ENCODE measurements at places on chromosomes 4 and X.

DNA sequence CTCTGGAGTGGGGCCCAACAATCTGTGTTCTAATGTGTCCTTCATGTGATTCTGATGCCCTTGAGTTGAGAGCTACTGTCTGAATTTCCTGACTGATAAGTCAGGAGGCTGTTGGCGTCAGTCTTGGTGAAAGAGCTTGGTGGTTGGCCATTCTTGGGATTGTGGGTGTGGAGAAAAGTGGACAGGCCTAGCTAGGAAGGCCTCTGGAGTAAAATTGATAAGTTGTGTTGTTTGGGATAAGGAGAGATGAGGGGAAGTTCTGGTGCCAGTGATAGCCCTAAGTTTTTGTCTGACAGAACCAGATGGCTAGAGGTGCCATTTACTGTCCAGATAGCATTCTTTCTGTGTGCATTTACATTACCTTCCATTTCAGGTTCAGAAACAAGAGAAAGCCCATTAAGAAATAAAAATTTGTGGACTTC lies 11.7 kb downstream of the NSD2 start:
- no peak for DNase-seq
- no peak overlapping the region for H3K4me3 ChIP-seq
- peaks cover 53% of the 10 kb centered on the region for H3K4me1 ChIP-seq
- H3K36me3 ChIP-seq = peaks cover 50% of the 10 kb centered on the region

DNA sequence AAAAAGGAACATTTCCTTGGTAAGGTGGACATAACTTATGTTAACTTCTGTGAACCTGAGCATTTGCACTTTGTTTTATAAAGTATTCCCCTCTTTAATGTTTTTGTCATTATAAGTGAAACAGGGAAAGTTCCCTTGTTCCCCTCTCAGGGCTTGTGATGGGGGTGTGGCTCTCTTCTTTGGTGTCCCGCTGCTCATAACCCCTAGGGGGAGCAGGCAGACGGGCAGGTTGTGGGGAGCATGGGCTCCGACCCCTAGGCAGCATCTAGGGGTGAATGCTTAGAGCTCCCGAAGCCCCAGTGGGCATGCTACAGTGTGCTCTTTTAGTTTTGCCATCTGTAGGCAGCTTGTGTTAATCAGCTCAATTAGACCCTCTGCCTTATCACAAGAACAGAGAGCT lies 200.4 kb downstream of the DACH2 start:
- H3K27ac ChIP-seq = no peak overlapping the region
- H3K27me3 ChIP-seq = no peaks in the 10 kb centered on the region
- no peak for DNase-seq

DNA sequence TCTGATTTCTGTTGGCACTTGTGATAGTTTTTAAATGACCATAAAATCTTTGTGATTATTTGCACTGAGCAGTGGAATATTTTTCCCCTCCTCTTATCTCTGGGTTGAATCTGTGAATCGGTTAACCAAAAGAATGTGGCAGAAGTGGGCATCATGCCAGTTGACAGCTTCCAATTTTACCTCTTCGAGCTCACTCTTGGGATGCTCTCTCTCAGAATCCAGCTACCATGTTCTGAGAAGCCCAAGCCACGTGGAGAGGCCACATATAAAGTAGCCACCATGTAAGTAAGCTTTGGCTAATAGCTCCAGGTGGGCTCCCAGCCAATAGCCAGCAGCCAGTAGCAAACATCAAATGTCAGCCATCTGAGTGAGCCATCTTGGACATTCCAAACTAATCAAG lies 12.9 kb upstream of the WDR19 start:
- H3K36me3 ChIP-seq = no peaks in the 10 kb centered on the region
- DNase-seq = no peak
- H3K27ac ChIP-seq = no peak overlapping the region
- H3K4me3 ChIP-seq = no peak overlapping the region
- peaks cover 21% of the 10 kb centered on the region for H3K27me3 ChIP-seq

- H3K27ac ChIP-seq = no peak overlapping the region
- no peak overlapping the region for H3K4me3 ChIP-seq
- peaks cover 47% of the 10 kb centered on the region for H3K36me3 ChIP-seq
These were observed 3.6 kb downstream of the TLR1 start for GRCh38 chr4:38800961-38801450.

- no peak for DNase-seq
- no peak overlapping the region for H3K27ac ChIP-seq
- H3K36me3 ChIP-seq = no peaks in the 10 kb centered on the region
- H3K4me3 ChIP-seq = no peak overlapping the region
- H3K4me1 ChIP-seq = no peaks in the 10 kb centered on the region
- no peaks in the 10 kb centered on the region for H3K27me3 ChIP-seq
These were observed 154.4 kb downstream of the EFHC2 start for GRCh38 chrX:44189116-44189515.

DNA sequence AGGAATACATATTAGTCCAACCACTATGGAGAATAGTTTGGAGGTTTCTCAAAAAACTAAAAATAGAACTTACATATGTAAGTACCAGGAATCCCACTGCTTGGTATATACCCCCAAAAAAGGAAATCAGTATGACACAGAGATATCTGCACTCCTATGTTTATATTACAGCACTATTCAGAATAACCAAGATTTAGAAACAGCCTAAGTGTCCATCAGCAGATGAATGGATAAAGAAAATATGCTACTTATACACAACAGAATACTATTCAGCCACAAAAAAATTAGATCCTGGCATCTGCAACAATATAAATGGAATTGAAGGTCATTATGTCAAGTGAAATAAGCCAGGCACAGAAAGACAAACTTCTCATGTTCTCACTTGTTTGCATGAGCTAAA lies 27.5 kb upstream of the ABCG2 start:
- H3K27ac ChIP-seq = no peak overlapping the region
- no peak for DNase-seq
- H3K27me3 ChIP-seq = peaks cover 9% of the 10 kb centered on the region
- H3K4me1 ChIP-seq = peaks cover 22% of the 10 kb centered on the region
- no peak overlapping the region for H3K4me3 ChIP-seq
- H3K36me3 ChIP-seq = no peaks in the 10 kb centered on the region

- no peaks in the 10 kb centered on the region for H3K36me3 ChIP-seq
- DNase-seq = no peak
- H3K4me3 ChIP-seq = no peak overlapping the region
- H3K27me3 ChIP-seq = no peaks in the 10 kb centered on the region
- H3K27ac ChIP-seq = no peak overlapping the region
These were observed 62.7 kb upstream of the SORBS2 start for GRCh38 chr4:185874516-185875230.

DNA sequence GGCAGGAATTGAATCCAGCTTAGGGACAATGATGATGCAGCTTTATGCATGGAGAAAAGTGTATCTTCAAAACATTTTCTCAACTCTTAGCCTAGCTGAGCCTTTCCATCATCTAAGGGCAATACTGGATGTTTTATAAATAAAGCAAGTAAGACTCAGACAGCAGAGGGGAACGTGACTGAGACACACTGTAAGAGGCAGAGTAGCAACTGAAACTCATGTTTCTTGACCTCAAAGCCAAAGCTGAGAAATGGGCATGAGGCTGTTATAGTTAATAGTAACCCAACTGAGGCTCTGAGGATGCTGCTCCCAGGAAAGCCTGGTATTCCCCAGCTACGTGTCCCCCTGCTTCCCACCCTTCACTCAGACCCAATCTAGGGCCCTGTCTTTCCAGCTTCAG lies 44.6 kb downstream of the ARHGEF9 start:
- no peak overlapping the region for H3K27ac ChIP-seq
- no peaks in the 10 kb centered on the region for H3K27me3 ChIP-seq
- H3K36me3 ChIP-seq = peaks cover 24% of the 10 kb centered on the region
- no peak for DNase-seq

DNA sequence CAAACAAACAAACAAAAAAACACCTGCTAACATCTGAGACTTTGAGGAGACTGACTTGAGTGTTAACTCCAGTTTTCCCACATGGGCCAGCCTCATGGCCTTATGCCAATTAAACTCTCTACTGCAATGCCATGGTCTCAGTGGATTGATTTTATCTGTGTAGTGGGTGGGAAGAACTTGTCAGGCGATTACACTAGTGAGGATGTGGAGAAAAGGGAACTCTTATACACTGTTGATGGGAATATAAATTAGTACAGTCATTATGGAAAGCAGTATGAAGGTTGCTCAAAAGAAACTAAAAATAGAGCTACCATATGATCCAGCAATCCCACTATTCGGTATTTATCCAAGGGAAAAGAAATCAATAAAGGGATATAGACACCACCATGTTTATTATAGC lies 12.8 kb upstream of the XIAP start:
- H3K36me3 ChIP-seq = no peaks in the 10 kb centered on the region
- H3K27ac ChIP-seq = no peak overlapping the region
- no peak overlapping the region for H3K4me3 ChIP-seq
- no peaks in the 10 kb centered on the region for H3K27me3 ChIP-seq

DNA sequence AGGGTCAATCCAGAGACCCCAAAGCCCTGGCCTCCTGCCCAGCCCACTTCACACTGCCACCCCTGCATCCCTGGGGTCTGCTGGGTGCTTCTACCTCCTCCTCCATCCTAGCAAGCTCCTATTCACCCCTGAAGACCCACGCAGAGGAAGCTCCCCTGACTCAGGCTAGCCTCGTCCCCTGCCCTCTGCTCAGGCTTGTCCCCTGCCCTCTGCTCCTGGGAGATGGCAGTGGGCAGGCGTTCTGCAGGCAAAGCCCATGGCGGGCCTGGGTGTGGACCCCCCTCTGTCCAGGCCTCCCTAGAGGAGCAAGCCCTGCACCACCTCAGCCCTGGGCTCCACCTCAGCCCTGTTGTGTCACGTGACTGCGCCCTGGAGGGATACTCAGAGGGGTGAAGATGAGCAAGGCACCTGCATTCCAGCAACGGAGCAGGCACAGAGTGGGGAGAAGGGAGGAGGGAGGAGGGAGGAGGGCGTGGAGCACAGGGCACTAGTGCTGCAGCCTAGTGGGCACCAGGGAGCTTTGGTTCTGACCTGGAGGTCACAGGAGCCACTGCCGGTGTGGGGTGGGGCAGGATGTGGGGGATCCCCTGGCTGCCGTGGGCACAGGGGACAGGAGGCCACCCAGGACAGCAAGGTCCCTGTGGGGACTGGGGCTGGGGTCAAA lies 27.6 kb upstream of the FGFR3 start:
- no peak for DNase-seq
- H3K4me1 ChIP-seq = no peaks in the 10 kb centered on the region
- peaks cover 28% of the 10 kb centered on the region for H3K27me3 ChIP-seq
- no peak overlapping the region for H3K27ac ChIP-seq
- no peaks in the 10 kb centered on the region for H3K36me3 ChIP-seq
- H3K4me3 ChIP-seq = no peak overlapping the region

DNA sequence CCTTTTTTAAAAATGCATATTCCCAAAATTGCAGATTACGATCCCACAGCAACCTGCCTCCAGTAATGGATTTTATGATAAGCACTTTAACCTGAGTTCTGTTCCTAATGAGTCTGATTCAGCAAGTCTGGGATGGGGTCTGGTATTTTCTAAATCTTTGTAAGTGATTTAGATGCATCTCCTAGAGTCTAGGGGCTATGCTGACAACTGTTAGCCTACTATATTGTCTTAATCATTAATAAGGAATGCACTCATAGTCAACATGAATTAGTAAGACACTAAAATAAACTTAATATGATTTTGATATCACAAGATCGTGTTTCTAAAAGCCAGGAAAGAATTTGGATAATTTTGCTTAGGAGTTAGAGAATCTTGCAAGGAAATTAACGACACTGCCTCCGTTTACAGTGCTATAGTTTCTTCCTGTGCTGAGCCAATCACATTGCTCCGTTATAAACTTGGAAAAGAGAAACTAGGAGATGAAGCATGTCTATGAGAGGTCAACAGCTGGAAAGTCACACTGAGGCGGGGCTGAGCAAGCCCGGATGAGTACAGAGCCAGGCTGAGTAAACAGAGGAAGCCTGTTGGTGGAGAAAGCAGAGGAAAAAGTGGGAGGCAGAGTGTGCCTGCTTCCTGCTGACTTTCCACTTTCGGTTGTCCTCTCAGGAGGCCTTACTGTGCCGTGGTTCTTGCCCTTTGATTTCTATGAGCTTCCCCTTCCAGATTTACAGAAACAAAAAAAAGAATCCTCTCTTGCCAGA lies 5.4 kb downstream of the SCARB2 start:
- H3K27ac ChIP-seq = no peak overlapping the region
- H3K27me3 ChIP-seq = peaks cover 9% of the 10 kb centered on the region
- DNase-seq = no peak
- H3K4me1 ChIP-seq = peaks cover 13% of the 10 kb centered on the region
- H3K4me3 ChIP-seq = no peak overlapping the region
- no peaks in the 10 kb centered on the region for H3K36me3 ChIP-seq

All from activated T-helper 2 cell treated with anti-CD3 and anti-CD28 coated beads, Interferon-gamma antibody, Interleukin-2, Interleukin-4, amounts not matched to agents 10 μg/mL and 5 μg/mL and 100 μg/mL, durations not matched to agents 14 hours and 24 hours and 36 hours (primary cell).